ENCODE measurements at places on chromosomes 4 and X. TPM values are rescaled to one million over a fixed set of nuclear protein-coding genes. Genes with fewer than 3 reads are reported as not detected.

Gene ARAF
- total RNA-seq: 48.7 TPM

Gene NIPAL1
- 5.5 TPM for total RNA-seq

Gene REPS2
- total RNA-seq: 14.7 TPM

Gene BEX4
- total RNA-seq: 93.9 TPM

Gene HSD17B11
- total RNA-seq: 22.7 TPM

Gene LDOC1
- 71.0 TPM for total RNA-seq

Gene MAGEA11
- not detected for total RNA-seq

Gene WNK3
- 67.9 TPM for total RNA-seq

Gene MID1IP1
- 125 TPM for total RNA-seq

Gene DCHS2
- total RNA-seq: 0.13 TPM

Gene PLCXD1
- 70.3 TPM for total RNA-seq

Gene CXCL8
- total RNA-seq: not detected

Gene NRK
- 0.51 TPM for total RNA-seq

Gene TLR8
- not detected for total RNA-seq

Gene RTL5
- total RNA-seq: 8.4 TPM

Gene BEX5
- total RNA-seq: 5.8 TPM

Gene SPANXA1
- total RNA-seq: not detected

Gene HPSE
- 1.8 TPM for total RNA-seq

Gene POU3F4
- total RNA-seq: 0.09 TPM

Gene PLAC1
- total RNA-seq: not detected

Gene ITIH6
- total RNA-seq: not detected

Gene RHOXF2B
- total RNA-seq: not detected

Gene PGAM4
- total RNA-seq: not detected

Gene GYPE
- not detected for total RNA-seq

Gene DMP1
- total RNA-seq: not detected

Gene LONRF3
- total RNA-seq: 2.5 TPM

Gene EGFL6
- total RNA-seq: 0.19 TPM

Gene AGTR2
- total RNA-seq: not detected

Gene CCNB3
- not detected for total RNA-seq

Gene FGF5
- total RNA-seq: 0.32 TPM

Gene SSX1
- total RNA-seq: not detected

Gene C1QTNF7
- total RNA-seq: not detected

Gene ALB
- 3.5 TPM for total RNA-seq

Gene NUDT11
- total RNA-seq: 13.9 TPM

Gene MAGEE2
- total RNA-seq: not detected

Gene ABCB7
- 43.1 TPM for total RNA-seq

Gene IL2
- total RNA-seq: not detected

Gene SERPINA7
- not detected for total RNA-seq

Gene CXCL10
- total RNA-seq: not detected

Gene HSFX3
- total RNA-seq: not detected

Gene DTHD1
- total RNA-seq: not detected

Gene DCAF4L1
- total RNA-seq: 0.18 TPM

Gene GALNTL6
- 1.1 TPM for total RNA-seq

Gene NUDT10
- total RNA-seq: 10.1 TPM

Gene SFRP2
- total RNA-seq: 5.3 TPM

Gene SOX3
- total RNA-seq: 1.6 TPM
